Panc1 (cell line): ENCODE measurements at places on chromosomes 3 and 15.
A peak's percentile ranks its signal among the peaks of the same experiment; 100 is the strongest.

GRCh38 chr3:149609595-149609994 is 48.2 kb downstream of the WWTR1 start:
- no peak for DNase-seq

DNA sequence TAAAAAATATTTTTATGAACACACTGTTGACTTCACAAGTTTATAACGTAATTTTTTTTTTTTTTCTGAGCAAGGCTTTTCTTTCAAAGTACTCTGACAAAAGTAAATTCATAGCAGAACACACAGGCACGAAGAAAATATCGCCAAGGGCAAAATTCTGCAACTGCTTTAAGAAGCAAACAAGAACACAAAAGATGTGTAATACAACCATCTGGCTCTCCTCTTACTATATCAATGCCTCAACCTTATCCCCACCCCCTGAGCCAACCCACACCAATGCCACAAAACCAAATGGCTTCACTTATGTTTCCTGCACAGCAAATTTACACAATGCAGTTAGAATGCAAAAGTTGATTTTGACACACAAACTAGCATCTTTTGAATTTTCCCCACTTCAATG is 274.2 kb downstream of the FOXP1 start:
- no peak for DNase-seq

GRCh38 chr15:43903864-43904290 is 77.1 kb downstream of the WDR76 start:
- DNase-seq = peak; percentile 47

DNA sequence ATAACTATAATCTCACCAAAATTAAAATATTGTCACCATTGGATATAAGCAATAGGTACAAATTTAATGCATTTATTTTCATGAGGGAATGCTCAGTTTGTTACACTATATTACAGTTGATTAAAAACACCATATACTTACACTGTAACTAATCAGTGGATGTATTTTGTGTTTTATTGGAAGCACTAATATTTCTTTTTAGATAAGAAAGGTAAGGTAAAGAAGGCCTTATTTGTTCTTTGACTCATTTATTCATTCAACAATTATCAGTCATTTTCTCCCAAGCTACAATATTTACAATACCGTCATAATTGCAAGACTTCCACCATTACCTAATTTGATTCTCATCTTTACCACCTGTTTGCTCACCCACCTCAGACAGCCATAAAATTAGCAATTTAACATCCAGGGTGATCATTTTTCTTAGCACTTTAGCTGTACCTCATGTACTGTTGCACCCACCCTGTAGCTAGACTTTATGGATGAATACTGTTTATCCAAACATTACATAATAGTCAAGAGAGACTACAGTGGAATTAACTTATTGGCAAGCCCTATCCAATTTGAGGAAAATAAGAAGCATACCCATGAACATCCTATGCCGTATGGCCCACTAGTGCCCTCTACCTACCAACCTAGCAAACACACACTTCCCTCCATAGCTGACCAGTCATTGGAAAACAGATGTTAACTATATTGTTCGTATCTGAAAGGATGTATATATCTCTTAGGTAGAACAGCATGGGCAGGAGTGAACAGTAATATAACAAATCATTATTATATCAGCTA is 229.6 kb downstream of the BBX start:
- DNase-seq = no peak

DNA sequence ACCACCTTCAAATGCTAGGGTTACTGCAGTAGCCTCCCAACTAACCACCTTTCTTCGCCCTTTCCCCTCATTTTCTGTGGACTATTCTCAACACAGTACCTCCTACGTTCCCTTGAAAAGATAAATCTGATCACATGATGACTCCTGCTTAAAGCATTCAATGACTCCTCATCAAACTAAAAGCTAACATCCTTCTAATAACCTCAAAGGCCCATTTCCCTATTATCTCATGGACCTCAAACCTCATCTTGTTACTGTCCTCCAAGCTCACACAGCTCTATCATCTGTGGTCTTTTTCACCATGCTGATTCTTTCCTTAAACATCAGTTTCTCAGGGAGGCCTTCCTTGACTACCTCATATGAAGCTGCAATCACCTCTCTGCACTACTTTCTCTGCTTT is 29.6 kb downstream of the GADL1 start:
- no peak for DNase-seq

DNA sequence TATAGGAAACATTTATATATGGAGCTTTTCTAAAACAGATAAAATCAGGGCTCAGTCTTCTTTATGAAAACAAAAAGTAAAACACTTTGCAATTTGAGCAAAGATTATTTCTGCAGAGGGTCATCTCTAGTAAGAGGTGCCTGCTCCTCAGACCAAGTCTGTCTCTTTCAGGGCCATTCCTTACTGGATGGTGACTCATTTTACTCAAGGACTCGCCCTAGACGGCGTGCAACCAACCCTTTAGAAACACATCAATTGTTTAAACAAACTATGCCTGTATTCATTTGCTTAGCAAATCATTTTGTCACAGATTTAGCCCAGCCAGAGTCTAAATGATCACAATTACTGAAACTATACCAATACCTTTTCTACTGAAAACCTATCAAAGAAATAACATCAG is 242.8 kb upstream of the ICE2 start:
- no peak for DNase-seq

GRCh38 chr15:91942720-91943394 is 89.3 kb downstream of the SLCO3A1 start:
- DNase-seq = no peak

- no peak for DNase-seq
Measured at GRCh38 chr15:56765251-56765650, 31.9 kb upstream of the ZNF280D start.

GRCh38 chr15:63565536-63566186 is 31.5 kb upstream of the FBXL22 start:
- DNase-seq = no peak

DNA sequence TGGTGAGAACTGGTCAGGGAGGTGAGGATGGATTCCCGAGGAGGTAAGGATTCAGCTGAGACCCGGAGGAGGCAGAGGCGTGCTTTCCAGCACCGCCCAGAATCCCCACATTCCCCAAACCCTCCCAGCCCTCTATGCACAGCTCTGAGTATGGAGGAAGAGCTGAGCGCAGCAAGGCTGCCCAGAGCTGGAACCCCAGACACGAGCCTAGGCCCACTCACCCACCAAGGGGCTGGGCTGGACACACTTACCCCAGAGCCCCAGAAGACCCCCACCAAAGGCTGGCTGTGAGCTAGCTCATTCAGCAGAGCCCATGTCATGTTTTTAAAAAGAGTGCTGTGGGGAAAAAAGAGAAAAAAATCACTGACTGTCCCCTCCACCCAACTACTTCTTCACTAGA is 271.5 kb downstream of the XXYLT1 start:
- DNase-seq = no peak

GRCh38 chr3:71288269-71288930 is 295.1 kb downstream of the FOXP1 start:
- DNase-seq = no peak

DNA sequence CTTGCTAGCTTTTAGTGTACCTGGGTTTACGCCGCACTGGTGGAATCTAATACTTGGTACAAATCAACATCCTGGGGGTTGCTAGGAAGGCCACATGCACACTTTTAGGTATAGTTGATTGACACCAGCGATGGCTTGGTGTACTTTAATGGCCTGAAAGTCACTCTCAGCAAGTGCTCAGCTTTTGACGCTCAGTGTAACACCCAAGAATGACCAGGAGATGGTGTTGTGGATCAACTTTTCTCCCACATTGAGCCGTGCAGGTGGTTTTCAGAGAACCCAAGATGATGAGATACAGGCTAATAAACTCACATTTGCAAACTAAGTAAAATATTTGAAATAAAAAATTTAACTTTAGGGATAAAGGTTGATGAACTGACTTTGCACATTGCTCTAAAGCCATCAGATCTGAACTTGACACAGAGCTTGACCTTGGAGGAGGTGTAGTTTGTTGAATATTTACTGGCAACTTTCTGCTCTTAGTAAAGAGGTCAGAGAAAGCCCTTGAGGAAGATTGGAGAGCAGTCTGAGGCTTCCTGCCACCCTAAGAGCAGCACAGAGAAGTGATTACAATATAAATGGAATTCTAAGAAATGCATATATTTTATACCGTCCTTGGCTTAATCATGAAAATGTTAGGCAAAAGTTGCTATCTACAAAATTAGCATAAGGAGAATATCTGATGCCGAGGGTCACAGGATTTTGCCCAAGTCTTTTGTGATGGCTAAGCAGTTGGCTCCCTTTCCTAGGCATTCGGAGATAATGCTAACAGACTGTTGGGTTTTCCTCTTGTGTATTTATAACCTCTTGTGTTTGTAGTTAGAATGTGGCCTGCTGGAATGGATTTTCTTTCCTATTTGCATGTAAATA is 143.4 kb upstream of the RASGRP1 start:
- DNase-seq = no peak

GRCh38 chr15:36907295-36907694 is 193.1 kb downstream of the MEIS2 start:
- no peak for DNase-seq

DNA sequence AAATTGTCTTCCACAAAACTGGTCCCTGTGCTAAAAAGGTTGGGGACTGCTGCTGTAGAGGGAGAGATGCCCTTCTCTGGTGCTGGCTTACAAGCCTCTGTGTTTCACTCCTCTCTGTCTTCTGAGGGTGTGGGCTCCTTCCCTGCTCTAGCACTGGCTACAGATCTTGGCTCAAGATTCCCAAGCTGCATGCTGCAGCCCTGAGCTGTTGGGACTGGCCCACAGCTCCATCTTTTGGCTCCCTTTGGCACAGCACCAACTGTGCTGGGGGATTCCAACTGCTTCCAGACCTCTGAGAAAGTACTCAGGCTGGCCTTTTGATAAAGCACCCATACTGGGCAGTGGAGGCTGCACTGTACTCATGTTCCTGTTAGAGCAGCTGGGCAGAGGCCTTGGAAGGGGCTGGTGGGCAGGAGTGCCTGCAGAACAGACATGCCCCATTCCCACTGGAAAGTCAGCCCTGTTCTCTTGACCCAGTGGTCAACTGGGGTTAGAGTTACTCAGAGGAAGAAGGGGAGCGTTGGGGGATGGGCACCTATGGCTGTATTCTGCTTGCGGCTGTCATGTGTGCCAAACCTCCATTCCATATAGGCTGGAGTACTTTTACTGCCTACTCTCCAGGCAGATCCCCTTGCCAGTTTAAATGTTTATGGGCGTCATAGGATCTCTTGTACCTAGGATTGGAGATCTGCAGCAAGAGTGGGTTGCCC is 55.7 kb downstream of the GALK2 start:
- no peak for DNase-seq

- no peak for DNase-seq
Measured at GRCh38 chr3:118531816-118532215, 502.8 kb downstream of the IGSF11 start.

DNA sequence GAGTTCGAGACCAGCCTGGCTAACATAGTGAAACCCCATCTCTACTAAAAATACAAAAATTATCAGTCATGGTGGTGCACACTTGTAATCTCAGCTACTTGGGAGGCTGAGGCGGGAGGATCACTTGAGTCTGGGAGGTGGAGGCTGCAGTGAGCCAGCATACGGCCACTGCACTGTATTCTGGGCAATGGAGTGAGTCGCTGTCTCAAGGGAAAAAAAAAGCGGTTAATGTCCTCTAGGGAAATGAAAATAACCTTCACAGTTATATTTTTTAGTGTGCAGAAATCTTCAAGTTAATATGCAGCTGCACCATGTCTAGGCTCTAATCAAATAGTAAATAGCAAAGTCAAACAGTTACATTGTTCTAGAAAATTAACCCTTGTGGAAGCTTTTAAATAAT is 14.8 kb downstream of the CEP19 start:
- DNase-seq = no peak

DNA sequence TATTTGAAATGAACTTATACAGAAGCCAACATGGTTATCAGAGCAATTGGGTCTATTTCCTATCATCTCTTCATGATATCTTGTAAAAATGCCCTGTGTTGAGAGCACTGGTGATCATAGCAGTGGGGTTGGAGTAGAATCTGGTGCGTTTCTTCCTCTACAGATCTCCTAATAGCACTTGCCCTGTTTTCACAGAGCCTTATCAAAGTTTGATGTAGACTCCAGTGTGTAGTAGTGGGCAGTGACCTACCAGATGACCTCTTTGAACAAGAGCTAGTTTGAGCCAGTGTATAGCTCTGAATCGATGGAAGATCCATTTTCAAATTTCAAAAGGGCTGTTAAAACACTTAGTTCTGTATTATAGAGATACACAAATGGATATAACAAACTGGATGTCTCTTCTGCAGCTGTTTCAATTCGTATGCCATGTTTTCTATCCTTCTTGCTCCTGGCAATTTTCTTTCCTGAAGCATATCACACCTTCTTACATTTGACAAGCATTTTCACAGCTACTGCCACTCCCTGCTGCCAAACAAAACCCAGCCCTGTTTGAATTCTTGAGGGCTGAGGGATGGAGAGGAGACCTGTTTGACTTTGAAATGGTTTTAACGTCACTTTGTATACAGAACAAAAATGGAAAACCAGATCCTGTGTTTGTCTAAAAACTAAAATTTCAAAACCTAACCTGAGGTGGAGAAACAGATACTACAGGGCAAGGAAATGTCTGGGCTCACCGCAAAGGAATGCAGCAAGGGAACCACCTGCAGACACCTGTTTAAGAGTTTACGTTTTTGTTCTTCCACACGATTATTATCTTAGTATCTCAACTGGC is 354.5 kb upstream of the TPRG1 start:
- no peak for DNase-seq

DNA sequence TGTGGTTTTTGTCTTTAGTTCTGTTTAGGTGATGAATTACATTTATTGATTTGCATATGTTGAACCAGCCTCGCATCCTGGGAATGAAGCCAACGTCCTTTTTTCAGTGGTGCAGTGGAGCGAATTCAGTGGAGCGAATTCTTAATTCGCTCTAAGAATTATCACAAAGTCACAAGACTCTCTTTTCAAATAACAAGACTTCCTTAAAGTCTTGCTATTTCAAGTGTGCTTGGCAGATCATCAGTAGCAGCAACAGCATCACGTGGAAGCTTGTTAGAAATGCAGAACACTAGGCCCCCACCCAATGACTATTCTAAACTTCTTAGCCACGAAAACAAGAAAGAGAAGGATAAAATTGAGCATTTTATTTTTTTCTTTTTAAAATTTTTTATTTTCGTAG is 58.1 kb upstream of the CD200R1L start:
- DNase-seq = no peak

GRCh38 chr15:26234976-26235767 is 372.0 kb upstream of the ATP10A start:
- DNase-seq = no peak

GRCh38 chr3:125104639-125105038 is 48.8 kb upstream of the HEG1 start:
- DNase-seq = no peak

- DNase-seq = no peak
Measured at GRCh38 chr3:1998739-1999138, 99.9 kb upstream of the CNTN4 start.

DNA sequence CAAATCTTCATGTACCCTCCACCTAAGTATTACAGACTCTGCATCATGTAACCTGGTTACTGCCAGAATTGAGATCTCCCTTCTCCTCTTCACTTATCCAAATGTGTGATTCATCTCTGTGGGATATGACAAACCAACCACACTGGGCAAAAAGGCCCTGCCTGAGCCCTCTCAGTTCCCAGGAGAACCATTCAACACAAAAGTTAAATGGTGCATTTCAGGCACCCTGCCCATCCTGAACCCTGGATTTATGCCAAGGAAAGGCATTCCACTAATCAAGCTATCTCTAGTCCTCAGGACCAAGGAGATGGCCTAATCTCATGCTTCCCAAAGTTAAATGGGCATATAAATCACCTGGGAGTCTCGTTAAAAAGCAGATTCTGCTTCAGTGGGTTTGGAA is 108.5 kb downstream of the TNIK start:
- no peak for DNase-seq

- DNase-seq = no peak
Measured at GRCh38 chr3:39849992-39850715, 40.7 kb downstream of the MYRIP start.

- no peak for DNase-seq
Measured at GRCh38 chr15:89374086-89374981, 39.7 kb upstream of the POLG start.
